ENCODE measurements at places on chromosomes 1 and 21. TPM values are rescaled to one million over a fixed set of nuclear protein-coding genes. Genes with fewer than 3 reads are reported as not detected.

GRCh38 chr1:209607102-209607794 is 23.7 kb downstream of the CAMK1G start:
- H3K27me3 ChIP-seq = no peaks in the 10 kb centered on the region
- H3K4me3 ChIP-seq = no peak overlapping the region
- H3K36me3 ChIP-seq = no peaks in the 10 kb centered on the region
- DNase-seq = no peak
- peaks cover 21% of the 10 kb centered on the region for H3K4me1 ChIP-seq

DNA sequence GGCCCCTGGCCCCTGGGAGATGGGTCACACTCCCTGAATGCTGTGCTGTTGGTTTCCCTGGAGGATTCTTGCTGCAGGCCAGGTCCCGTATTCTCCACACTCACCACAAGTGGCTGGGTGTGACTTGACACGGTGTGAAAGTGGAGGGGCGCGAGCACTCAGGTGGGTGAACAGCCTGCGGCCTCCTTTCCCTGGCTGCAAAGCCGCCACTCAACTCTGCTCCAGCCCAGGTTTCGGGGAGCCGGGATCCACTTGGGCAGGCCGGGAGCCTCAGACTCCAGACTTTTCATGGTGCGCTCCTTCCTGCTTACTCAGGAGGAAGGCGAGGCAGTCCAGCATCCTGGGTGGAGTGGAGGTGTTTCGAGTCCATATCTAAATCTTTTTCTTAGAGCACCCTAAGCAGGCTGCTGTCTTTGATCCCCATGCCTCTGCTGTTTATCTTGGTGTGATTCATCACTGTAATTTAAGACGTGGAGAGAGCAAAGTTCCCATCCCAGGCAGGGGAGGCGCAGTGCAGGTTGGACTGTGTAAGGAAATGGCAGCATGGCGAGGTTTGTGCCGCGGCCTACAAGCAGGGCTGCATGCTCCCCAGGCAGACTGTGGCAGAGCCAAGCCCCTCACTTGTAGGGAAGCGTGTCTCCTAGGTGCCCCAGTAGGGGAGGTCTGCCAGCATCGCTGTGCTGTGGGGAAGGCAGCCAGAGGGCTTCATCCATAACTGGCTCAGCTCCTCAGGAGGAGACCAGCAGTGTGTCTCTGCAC is 29.6 kb downstream of the VANGL1 start:
- no peaks in the 10 kb centered on the region for H3K27me3 ChIP-seq
- H3K36me3 ChIP-seq = no peaks in the 10 kb centered on the region
- H3K4me3 ChIP-seq = no peak overlapping the region
- H3K4me1 ChIP-seq = no peaks in the 10 kb centered on the region
- DNase-seq = no peak

GRCh38 chr1:216793973-216794372 is 70.7 kb upstream of the ESRRG start:
- no peaks in the 10 kb centered on the region for H3K4me1 ChIP-seq
- H3K27ac ChIP-seq = no peak overlapping the region
- DNase-seq = no peak
- H3K4me3 ChIP-seq = no peak overlapping the region
- no peaks in the 10 kb centered on the region for H3K27me3 ChIP-seq

- H3K27me3 ChIP-seq = no peaks in the 10 kb centered on the region
- H3K27ac ChIP-seq = no peak overlapping the region
- H3K4me1 ChIP-seq = no peaks in the 10 kb centered on the region
- DNase-seq = no peak
Observed at GRCh38 chr1:38613996-38614395, 245.6 kb downstream of the RRAGC start.

GRCh38 chr1:244104309-244105060 is 53.4 kb downstream of the ZBTB18 start:
- no peak overlapping the region for H3K27ac ChIP-seq
- H3K4me1 ChIP-seq = peaks cover 8% of the 10 kb centered on the region
- H3K4me3 ChIP-seq = no peak overlapping the region
- no peaks in the 10 kb centered on the region for H3K36me3 ChIP-seq
- DNase-seq = no peak
- H3K27me3 ChIP-seq = peaks cover 2% of the 10 kb centered on the region

- H3K4me3 ChIP-seq = no peak overlapping the region
- no peak for DNase-seq
- H3K36me3 ChIP-seq = no peaks in the 10 kb centered on the region
- H3K27ac ChIP-seq = no peak overlapping the region
- H3K27me3 ChIP-seq = no peaks in the 10 kb centered on the region
Observed at GRCh38 chr1:112807117-112807516, 92.0 kb upstream of the PPM1J start.

DNASE2B gene
- total RNA-seq = not detected

All from CD4-positive, alpha-beta T cell (primary cell).